ENCODE measurements at places on chromosomes 5 and 9.

DNA sequence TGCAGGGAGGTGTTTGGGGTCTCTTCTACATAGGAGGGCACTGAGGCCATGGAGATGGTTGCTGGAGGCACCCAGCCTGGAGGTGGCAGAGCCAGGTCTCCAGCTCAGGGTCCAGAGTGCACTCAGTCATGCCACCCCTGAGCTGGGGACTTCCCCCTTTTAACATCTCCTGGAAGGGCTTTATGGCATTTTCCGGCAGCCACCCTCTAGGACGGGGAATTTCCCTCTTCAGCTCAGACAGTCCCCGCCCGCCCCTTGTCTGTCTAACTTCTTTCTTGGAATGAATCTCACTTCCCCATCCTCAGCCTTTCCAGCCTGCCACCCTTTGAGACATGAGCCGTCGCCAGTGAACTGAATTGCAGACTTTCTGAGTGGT is 49.9 kb downstream of the COL15A1 start:
- DNase-seq = peak; percentile 12

GRCh38 chr5:1316588-1317340 is 21.9 kb upstream of the TERT start:
- no peak for DNase-seq

GRCh38 chr5:758698-759053 is 25.9 kb downstream of the ZDHHC11B start:
- no peak for DNase-seq

GRCh38 chr5:134116789-134117761 is 2.6 kb downstream of the TCF7 start:
- no peak for DNase-seq
